ENCODE measurements at places on chromosomes 2 and 18.

DNA sequence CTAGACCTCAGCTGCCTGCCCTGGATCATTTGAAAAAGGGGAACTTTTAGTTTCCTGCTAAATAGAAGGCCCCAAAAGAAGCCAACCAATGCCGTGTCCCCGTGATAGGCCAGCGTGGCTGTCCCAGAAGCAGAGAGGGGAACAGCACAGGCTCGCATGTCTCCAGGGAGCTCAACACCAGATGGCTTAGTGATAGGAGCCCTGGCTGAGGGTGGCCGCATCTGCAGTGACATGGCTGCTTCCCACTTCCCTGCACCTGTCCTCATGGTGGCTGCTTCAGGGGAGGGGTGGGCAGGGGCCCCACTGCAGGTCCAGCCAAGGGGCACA lies 79.6 kb downstream of the MBP start:
- DNase-seq, result no peak

DNA sequence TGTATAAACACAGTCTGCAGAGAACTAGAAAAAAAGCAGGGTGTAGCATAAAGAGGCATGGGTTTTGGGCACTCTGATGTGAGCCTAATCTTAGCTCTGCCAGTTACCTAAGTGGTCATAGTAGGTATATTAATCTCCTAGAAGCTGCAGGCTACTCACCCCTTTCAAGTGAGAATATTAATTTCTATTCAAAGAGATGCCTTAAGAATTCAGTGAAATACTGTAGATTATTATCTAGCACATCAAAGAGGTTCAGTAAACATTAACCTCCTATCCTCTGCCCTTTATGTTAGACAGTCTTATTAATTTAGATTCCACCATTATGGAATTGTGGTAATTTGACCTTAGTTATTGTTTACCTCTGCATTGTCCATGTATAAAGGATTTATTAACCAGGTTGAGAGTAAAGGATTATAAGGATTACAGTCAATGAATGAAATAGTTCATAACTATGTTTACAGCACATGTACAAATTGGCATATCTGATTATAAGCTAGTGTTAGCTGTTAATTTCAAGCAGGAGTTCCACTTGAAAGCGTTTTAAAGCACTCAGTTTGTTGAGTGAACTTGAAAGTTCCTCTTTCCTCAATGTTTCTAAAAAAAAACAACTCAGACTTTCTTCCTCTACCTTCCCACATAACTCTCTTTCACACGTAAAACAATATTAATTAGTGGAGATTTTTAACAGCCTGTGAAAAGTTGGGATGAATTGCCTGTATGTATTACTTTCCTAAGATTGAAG lies 150.6 kb upstream of the EPC2 start:
- no peak for DNase-seq

GRCh38 chr2:11122380-11122779 lies 32.9 kb upstream of the SLC66A3 start:
- no peak for DNase-seq

- DNase-seq, result no peak
Observed at GRCh38 chr2:46135958-46136357, 161.2 kb upstream of the EPAS1 start.

DNA sequence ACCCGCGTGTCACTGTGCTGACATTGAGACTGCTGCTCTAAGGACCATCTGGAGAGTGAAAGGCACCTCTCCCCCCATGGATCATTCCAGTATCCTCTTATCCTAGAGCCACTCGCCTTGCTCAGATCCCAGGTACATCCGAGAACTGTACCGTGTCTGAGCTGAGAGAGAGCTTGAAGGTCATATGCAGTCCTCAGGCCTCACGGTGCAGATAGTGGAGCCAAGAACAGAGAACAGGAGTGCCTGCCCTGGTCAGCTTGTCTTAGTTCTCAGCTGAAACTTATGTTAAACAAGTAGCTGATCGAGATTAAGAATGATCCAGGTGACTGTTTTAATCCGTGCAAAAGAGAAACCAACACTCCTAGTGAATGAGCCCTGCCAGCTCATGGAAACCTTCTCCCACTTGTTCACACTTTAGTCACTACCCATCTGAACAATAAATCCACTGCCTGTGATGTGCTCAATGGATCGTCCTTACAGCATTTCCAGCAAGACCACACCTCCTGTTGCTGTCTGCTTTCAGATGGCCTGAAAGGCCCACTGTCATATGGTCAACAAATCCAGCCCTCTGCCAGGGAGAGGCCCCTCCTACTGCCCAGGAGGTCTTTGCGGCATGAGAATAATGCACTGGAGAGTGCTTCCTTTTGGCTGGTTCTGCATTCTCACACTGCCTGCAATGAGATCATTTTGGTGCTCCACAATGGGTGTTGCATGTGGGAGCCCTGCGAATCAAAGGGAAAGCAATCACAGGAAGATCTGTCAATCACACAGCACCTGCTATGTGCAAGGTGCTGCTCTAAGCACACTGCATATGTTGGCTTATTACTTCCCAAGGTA lies 43.7 kb upstream of the APCDD1 start:
- no peak for DNase-seq

- no peak for DNase-seq
Observed at GRCh38 chr2:150298571-150299305, 188.7 kb downstream of the RND3 start.

DNA sequence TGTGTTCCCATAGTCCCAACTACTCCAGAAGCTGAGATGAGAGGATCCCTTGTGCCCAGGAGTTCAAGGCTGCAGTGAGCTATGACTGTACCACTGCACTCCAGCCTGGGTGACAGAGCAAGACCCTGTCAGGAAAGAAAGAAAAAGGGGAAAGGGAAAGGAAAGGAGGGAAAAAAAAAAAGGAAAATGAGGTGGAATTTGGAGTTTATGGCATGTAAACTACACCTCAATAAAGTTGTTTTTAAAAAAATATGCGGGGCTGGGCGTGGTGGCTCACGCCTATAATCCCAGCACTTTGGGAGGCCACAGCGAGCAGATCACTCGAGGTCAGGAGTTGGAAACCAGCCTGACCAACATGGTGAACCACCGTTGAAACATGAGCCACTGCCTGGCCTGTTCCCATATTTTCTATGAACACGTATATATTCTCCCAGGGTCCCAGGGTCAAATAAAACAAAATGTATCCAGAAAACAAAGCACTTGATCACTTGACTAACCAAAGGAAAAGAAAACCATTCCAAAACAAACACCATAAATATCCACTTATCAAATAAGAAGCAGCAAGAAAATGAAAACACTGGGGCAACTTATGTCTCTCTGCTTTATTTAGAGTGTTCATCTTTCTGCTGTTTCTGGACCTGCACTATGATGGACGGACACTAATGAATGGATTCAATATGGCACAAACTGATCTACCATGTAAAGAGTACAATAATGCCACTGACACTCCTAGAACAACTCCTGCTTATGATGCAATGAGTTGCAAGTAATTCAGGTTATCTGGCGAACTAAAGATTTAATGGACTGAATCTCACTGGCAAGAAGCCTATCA lies 56.8 kb downstream of the ASXL2 start:
- DNase-seq, result no peak

GRCh38 chr2:74562126-74562775 lies 7.7 kb downstream of the DOK1 start:
- no peak for DNase-seq

DNA sequence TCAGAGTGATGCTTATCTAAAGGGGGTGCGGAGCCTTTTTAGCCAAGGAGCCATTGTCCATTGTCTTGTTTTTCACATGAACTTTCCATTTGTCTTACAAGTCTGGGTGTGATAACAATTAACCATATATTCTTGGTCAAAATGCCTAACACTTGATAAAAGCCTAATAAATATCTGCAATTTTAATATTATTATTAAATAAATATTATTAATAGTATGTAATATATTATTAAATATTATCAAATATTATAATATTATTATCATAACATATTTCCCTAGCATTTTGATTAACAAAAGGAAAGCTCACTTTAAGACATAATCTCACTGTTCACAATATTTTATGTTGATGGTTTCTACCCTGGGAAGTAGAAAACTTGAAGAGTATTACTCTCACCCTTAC lies 1143.6 kb upstream of the GYPC start:
- DNase-seq, result no peak

DNA sequence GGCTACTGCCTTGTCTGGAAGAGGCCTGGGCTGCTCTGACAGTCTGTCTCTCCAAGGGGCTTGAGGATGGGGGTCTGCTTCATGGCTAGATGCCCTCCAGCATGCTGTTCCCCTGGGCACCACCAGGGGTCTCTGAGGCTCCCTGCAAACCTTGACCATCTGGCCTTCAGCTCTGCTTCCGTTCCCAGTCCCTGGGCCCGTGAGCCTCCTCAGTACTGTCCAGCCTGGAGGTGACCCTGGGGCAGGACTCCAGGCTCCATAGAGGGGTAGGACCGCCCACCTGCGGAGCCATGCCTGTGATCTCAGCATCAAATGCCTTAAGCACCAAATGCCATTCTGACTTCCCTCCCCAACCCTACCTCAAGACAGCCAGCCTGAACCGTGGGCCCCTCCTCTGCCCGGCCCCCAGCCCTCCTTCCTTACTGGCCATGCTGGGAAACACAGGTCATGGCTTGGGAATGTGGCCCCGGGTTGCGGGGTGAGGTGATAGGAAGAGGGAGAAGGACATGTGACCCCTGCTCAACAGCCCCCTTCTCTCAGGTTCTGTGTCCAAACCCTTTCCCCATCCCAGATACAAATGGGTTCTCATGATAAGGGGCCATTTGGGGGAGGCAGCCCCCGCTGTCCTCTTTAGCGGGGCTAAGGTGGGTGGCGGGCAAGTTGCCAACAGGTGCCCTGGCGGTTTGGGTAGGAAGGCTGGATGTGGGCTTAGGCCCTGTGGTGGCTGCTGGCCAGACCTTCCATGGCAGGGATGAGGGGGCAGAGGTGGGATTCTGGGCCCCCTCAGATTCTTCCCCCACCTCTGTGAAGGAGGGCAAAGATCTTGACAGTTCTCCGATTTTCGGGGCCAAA lies 25.0 kb downstream of the SPEG start:
- DNase-seq, result no peak

- DNase-seq, result no peak
Observed at GRCh38 chr2:119198240-119198840, 25.3 kb upstream of the STEAP3 start.

- DNase-seq, result no peak
Observed at GRCh38 chr2:130785466-130786055, 30.2 kb downstream of the AMER3 start.

DNA sequence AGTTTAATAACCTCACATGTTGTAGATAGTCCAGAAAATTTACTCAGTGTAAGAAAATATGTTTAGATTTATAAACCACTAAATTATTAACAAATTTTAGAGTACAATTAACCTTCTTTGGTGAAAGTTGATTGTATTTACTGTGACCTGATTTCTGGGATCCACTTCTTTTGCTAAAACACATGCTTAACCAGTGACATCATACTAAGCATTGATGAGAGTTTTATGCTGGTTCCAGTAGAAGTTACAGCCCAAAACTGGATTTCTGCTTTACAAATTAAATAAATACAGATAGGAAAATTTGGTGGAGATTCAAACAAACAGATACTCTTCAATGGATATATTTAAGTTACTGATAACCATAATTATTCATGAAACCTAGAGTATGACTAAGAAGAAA lies 40.9 kb downstream of the RBBP8 start:
- no peak for DNase-seq

DNA sequence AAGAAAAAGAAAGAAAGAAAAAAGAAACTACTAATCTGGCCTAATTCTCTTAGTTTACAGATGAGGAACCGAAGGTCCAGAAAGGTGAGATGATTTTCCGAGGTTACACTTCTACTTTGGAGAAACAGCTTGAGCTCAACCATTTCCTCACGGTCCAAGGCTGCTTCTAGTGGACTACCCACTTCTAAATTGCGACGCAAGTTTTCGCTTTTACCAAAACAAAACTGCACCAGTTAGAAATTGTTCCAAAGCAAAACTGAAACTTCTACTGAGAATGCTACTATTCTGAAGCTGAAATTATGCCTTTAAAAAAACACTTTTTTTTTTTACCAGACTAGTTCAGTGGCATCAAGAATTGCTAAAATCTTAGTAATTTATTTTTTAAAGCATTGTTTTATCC lies 101.6 kb downstream of the INO80D start:
- no peak for DNase-seq

DNA sequence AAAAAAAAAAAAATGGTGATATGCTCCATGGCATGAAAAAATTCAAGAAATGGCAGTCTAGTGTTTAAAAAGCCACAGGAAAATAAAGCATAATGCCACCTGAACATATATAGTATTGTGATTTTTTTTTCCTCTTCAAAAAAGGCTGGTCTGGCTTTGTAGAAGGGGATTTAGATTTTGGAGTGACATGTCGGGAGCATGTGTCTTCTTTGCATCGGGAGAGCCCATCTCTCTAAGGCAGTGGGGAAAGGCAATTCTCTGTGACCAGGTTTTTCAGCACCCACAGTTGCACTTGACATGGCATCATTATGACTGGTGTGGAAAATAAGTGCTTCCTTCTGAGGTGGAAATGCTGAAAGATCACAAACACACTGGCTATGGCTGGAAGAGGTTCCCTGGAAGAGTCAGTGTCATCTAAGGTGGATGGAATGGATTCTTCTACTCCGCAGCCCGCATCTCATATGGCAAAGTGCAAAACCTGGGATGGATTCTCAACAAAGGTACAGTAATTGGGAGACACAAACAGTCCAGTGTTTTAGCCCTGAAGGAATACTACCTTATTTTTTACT lies 172.5 kb downstream of the AGAP1 start:
- DNase-seq, result peak; percentile 44

GRCh38 chr2:172280571-172281361 lies 146.6 kb upstream of the ITGA6 start:
- no peak for DNase-seq

DNA sequence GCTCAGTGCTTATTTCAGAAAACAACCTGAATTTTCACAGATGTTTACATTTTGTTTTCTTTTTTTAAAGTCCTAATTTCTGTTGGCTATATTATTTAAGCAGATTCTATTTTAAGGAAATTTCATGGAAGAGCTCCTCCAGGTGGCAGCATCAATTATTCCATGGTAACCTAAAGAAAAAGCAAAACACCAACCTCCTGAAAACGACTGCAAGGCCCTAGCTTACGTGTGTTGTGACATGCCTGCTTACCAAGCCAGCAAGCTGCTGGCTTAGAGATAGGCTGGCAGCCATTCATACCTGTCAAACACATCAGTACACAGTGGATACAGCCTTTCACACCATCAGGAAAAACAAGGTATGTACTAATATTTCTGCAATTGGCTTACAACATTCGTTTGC lies 64.9 kb downstream of the LPIN2 start:
- no peak for DNase-seq

DNA sequence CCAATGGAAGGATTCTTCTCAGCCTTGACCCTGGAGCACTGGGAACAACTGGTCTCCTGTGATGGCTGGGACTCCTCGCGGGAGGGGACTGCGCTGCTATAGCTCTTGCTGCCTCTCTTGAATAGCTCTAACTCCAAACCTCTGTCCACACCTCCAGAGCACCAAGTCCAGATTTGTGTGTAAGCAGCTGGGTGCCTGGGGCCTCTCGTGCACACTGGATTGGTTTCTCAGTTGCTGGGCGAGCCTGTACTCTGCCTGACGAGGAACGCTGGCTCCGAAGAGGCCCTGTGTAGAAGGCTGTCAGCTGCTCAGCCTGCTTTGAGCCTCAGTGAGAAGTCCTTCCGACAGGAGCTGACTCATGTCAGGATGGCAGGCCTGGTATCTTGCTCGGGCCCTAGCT lies 28.8 kb downstream of the LIPG start:
- DNase-seq, result no peak

- peak; percentile 82 for DNase-seq
Observed at GRCh38 chr2:150212722-150213171, 274.7 kb downstream of the RND3 start.
